ENCODE measurements at places on chromosomes 7 and 10.

DNA sequence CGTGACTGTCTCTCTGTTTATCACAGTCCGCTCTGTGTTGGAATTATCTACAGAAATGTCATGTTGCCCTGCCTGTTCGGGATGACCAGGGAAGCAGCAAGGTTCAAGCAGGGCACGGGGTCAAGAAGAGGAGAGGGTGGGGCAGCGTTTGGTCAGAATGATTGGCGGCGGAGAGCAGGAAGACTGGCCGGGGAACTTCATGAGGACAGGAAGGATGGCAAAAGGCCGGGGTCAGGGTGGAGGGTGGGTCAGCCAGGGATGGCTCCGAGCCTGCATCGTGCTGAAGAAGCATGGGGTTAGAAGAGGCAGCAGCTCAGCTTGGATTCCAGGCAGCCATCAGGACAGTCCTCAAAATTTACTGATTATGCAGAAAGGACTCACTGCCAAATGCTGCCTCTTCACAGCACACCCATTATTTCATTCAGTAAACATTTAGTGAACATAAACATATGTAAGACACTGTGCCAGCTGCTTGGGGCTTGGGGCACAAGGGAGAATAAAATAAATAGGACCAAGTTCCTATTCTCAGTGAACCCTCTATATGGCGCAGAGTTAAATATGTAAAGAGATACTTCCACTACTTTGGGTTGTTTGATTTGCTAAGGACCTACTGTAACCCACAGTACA, 42.8 kb downstream of the WNT2 start:
- no peak for DNase-seq

GRCh38 chr10:5070648-5071410, 23.4 kb upstream of the AKR1C3 start:
- DNase-seq, result no peak

- no peak for DNase-seq
Measured at GRCh38 chr7:158034571-158034970, 553.1 kb downstream of the PTPRN2 start.

DNA sequence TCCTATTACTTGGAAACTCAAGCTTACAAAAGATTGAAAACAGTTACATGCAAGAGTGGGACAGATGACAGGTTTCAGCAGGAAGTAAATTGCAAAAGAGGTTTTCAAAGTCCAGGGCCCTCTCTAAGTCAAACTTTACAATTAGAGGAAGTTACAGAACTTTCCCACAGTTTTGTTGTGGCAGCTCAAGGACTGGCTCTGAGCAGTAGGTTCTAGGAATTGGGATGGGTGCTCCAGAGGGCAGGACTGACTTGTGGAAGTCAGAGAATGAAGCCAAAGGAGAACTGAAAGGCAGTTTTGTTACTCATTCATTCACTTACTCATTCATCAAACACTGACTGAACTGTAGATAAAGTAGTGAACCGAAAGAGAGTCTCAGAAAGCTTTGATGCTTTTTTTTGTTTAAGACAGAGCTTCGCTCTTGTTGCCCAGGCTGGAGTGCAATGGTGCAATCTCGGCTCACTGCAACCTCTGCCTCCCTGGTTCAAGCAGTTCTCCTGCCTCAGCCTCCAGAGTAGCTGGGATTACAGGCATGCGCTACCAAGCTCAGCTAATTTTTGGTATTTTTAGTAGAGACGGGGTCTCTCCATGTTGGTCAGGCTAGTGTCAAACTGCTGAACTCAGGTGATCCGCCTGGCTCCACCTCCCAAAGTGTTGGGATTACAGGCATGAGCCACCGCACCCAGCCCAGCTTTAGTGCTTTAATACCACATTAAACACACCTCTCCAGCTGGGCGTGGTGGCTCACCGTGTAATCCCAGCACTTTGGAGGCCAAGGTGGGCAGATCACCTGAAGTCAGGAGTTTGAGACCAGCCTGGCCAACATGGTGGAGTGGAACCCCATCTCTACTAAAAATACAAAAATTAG, 66.8 kb upstream of the CCNJ start:
- DNase-seq, result no peak

Measured in activated T-helper 1 cell treated with Interleukin-2 at 50 U/mL for 16 hours (primary cell).